Left renal cortex interstitium (tissue), 4 donors: ENCODE measurements at places on chromosomes 5 and 9.

DNA sequence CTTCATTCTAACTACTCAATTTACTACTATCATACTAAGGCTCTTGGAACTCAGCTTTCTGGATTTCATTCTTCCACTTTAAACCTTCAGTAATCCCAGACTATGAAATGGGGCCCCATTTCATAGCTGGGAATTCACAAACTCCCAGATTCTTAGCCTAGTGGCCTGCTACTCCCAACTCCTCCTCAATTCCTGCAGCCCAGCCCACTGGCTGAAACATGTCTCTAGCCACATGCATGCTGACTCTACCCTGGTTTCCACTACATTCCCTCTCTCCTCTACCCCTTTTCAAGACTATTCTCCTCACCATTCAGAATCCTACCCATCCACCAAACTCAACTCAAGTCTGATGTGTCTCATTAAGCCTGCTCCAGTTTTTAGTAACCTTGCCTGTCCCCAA is 370.6 kb downstream of the BNC2 start:
- no peak for DNase-seq

GRCh38 chr5:98786191-98786853 is 12.9 kb downstream of the RGMB start:
- DNase-seq: no peak

DNA sequence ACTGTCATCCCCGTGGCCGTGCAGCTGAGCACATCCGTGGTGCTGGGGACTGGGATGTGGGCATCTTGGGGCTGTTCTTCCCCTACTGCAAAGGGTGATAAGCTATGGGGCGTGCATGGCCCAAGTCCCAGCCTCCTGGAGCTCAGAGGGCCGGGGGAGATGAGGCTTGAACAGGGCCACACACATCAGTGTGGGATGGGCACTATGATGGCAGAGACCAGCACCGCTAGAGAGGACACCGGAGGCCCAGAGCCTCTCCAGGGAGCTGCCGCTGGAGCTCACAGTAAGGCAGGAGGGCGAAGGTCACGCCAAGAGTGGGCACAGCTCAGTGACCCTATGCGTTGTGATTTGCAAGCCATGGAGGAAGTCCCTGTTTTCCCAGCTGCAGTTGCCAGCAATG is 63.5 kb downstream of the OLFM1 start:
- no peak for DNase-seq

DNA sequence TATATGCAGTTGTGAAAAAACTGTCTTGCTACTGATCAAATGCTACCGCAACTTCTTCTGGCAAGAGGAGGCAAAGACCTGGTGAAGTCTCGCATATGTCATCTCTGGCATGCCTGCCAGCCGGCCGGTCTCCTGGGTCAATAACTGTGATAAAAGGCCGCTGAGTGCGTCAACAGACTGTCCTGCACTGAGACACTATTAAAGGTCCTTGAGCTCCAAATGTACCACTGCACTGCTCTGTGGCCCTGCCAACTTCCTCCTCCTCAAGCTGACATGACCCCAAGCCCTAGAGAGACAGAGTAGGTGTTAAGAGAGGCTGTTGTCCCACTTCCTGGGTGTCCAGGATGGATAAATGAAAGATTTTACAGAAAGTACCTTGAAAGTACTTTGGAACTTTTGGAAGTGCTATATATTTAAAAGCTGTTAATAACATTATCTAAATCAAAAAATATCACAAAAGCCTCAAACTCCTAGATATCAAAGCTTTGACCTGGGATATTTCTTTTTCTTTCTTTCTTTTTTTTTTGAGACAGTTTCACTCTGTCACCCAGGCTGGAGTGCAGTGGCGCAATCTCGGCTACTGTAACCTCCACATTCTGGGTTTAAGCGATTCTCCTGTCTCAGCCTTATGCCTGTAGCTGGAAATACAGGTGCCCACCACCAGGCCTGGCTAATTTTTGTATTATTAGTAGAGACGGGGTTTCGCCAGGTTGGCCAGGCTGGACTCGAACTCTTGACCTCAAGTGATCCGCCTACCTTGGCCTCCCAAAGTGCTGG is 31.5 kb downstream of the RAPGEF1 start:
- no peak for DNase-seq
